Stimulated activated CD8-positive, alpha-beta memory T cell treated with anti-CD3 and anti-CD28 coated beads, Interleukin-2, amount 100 ng/mL, for 1 hour (primary cell): ENCODE measurements at places on chromosomes 7 and 10.
A peak's percentile ranks its signal among the peaks of the same experiment; 100 is the strongest.

GRCh38 chr7:47581804-47582763 lies at the start of gene TNS3:
Gene TNS3 (minus strand): TSS chr7:47582111. CDS start chr7:47439636, 142,475 bp downstream.
- no peak for DNase-seq

- DNase-seq, result no peak
Measured at GRCh38 chr10:122508021-122508420, 46.7 kb downstream of the HTRA1 start.

GRCh38 chr7:5296611-5297226 lies 14.0 kb downstream of the SLC29A4 start:
- peak; percentile 38 for DNase-seq

DNA sequence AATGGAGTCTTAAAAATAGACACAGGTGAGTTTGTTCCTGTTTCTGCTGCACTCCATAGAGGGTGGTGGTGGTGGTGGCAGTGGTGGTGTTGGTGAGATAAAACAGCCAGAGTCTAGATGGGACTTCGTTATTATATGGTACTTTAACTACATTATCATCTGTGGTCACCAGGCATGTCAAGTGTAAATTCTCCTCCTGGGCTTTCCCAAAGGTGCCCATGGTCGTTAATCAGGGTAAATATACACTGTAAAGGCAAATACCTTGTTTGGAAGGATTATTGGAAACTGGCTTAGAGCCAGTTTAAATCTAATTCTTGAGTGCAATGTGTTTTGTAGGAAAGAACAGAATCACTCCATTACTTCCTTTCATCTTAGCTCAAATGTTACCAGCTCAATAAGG lies 21.5 kb upstream of the COMMD3 start:
- no peak for DNase-seq

- DNase-seq, result no peak
Measured at GRCh38 chr7:72435366-72435765, 23.2 kb upstream of the CALN1 start.

- no peak for DNase-seq
Measured at GRCh38 chr7:76244781-76245391, 43.2 kb downstream of the SRRM3 start.

DNA sequence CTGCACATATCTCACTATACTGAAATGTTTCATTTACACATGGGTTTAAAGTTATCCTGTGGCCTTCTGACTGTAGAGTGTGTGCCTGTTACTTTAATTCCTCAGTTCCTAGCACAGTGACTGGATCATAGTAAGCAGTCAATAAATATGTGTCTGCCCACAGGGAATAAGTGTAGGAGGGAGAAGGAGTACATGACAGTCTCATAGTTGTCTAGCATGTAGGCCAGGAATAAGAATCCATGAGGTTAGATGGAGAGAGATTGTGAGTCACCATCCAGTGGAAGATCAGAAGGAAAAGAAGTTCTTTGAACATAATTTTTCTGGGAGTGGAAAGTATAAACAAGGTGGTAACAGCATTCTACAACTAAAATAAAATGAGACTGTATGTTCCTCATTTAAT lies 36.6 kb upstream of the SEMA3A start:
- DNase-seq, result no peak

GRCh38 chr10:42879380-42880254 lies 97.0 kb downstream of the BMS1 start:
- no peak for DNase-seq

GRCh38 chr7:22121702-22122474 lies 176.2 kb upstream of the CDCA7L start:
- no peak for DNase-seq

- no peak for DNase-seq
Measured at GRCh38 chr10:68049289-68050078, 25.6 kb downstream of the HERC4 start.

- DNase-seq, result peak; percentile 75
Measured at GRCh38 chr7:99374111-99375064, at the start of gene ARPC1B. Gene ARPC1B (plus strand): TSS chr7:99374730. CDS start chr7:99385715, 10,985 bp downstream.

- DNase-seq, result no peak
Measured at GRCh38 chr10:24931236-24931635, 21.2 kb downstream of the PRTFDC1 start.

DNA sequence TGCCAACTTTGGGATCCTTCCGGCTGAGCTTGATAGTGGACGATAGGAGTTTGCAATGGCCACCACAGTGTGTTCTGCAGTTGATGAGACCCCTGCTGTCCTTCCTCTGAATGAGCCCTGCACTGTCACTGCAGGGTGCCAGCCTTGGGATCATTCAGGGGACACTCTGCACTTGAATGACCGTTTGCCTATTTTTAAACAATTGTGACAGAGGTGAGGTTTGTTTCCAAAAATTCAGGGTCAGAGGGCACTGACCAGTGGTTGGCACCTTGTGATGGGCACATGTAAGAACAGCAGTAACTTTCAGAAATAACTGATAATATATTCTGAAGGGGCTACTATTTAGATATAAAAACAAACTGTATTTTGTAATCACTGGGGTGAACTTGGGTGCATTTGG lies 48.5 kb upstream of the ADARB2 start:
- DNase-seq, result no peak

- no peak for DNase-seq
Measured at GRCh38 chr7:30005464-30005863, 15.9 kb upstream of the SCRN1 start.

DNA sequence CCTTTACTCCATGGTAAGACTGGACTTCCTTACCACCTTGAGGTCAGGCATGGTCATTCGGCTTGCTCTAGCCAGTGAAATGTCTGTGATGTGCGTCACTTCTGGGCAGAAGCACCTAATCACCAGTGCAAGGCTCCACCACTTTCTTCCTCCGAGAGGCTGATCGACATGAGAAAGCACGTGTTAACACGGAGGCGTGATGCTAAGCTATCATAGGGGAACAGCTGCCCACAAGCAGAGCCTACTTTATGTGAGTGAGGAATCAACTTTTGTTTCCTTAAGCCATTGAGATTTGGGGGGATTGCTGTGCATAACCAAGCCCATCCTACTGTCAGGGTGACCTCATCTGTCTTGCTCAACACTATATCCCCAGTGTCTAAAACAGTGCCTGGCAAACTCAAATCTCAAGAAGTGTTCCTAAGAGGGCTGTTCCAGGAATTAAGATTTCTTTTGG lies 23.1 kb upstream of the SAR1A start:
- DNase-seq, result no peak

- no peak for DNase-seq
Measured at GRCh38 chr10:33001908-33002492, 44.0 kb upstream of the ITGB1 start.

DNA sequence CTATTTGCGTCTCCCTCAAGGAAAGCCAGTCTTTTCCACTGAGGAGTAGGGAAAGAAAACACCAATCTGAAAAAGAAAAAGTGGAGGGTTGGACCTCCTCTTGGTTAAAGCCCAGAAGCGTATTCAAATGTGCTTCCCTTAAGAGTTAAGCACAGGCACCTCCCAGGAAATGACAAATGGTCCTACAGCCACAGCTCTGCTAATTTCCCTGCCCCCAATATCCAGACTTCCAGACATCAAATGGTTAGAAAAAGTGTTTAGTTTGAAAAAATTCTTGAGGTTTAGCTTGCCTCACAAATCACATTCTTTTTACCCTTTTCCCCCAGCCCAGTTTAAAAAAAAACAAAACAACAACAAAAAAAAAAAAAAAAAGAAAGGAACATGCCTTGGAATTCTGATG lies 19.0 kb upstream of the COL1A2 start:
- no peak for DNase-seq

DNA sequence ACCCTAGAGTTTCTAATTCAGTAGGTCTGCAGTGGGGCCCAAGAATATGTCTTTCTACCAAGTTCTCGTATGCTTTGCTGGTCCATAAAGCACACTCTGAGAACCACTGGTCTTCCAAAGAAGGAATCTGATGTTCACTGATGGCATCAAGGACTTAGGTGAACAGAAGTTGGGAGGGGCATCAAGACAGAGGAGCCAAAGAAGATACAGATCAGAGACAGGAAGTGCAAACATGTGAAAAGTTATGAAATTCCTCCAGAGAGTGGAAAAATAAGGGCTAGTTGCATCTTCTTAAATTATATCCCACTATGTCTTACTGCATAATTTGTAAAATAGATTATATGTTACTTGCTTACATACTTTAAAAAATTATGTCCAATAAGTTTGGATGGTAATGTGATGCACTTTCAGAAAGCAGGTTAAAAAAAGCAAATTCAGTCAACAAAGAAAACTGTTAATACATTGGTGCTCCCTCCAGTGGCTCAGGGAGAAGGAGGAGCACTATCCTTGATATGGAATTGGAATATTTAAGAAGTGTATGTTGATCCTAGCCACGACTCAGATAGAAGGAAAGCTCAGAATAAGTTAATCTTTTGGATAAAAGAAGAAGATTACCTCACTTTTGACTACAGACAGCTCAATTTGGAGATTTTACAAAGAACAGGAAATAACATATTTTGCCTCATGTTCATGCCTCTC lies 35.8 kb downstream of the CREB3L2 start:
- no peak for DNase-seq

DNA sequence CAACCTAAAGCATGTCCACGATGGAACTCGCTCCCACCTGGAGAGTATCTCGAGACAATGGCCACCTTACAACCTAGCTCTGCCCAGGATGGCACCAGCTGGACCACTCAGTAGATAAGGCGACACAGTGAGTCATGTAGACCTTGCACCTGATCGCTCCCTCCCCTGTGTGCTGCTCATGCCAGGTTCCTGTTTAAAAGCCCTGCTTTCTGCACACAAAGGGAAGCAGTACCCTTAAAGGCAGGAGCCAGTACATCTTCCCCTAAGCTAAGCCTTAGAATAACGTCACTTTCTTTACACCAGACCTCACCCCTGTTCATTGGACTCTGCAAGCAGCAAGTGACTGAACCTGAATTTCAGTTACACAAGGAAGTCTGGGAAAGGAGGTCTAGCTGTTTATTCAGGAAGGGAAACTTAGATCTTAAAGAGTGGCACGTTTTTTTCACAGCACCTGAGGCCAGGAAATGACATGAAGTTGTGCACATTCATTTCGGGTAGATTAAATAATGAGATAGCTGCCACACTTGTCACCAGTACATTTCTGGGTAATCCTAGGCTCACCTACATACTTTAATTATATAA lies 117.9 kb downstream of the MTPAP start:
- DNase-seq, result no peak
